ENCODE measurements at places on chromosomes 4 and X.

DNA sequence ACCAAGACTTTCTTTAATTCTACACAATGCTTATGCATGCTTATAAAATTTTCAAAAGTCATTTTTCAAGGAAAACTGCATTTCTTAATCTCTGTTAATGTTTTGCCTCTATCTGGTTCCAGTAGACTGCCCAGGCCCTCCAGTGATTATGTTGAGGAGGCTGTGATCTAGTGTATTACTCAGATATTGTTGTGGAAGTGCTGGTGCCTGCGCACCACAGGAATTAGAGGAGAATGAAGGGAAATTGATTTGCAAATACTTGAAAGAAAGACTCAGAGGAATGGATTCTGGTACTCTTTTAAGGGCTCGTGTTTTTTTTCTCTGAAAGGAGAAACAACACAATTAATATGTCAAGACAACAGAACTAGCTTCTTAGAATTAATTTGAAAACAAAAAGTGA is 1015.1 kb downstream of the RPA4 start:
- DNase-seq: no peak

DNA sequence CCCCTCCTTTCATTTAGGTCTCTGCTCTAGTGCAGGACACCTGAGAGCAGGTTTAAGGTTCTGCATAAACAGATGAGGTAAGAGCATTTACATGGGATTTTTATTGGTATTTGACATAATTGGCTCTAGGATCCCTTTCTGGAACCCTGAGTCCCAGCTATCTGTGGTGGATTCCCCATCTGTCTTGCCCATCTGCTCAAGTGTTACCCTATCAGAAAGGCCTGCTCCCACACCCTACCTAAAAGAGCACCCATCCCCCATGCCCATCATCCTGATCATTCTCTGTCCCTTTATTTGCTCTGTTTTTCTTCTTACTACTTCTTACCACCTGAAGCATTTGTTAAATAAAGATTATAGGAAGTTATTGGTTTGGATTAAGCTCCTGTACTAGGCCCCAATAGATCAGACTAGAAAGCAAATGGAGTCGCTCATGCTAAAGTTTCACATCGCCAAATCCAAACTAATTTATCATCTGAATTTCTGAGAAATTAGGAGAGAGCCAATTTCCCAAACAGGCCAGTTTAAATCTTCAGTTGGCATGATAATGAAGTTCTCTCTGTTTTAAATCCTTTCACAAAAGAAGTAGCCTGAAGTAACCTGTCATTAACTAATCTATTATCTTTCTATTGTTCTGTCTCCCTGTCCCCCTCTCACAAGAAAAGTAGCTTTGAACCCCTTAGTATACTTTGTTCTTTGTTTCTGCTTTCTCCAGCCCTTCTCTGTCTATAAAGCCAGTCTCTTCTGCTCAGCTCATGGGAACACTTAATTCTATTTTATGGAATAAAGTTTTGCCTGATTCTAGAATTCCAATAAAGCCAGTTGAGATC is 178.6 kb downstream of the ZNF674 start:
- no peak for DNase-seq

GRCh38 chr4:77074981-77075855 is 571 bp downstream of the CCNI start:
- no peak for DNase-seq

DNA sequence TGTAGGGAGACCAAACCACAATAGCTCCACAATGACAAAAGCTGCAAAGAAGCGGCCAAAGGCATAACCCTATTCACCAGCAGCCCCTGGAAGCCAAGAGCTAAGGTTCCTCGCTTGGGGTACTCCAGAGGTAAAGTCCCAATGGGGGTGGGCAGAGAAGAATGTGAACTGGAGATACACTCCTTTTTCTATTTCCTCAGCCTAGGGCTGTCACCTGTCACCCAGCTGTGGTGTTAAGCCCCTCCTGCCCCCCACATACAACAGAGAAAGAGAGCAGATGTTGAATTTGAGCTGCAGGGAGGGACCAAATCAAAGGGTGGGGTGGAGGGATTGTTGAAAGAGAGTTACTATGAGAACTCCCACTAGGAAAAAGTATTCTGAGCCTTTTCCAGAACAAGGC is 26.1 kb downstream of the AMOT start:
- no peak for DNase-seq

- DNase-seq: no peak
Observed at GRCh38 chrX:130636277-130636676, 234.5 kb downstream of the RBMX2 start.

GRCh38 chr4:118850488-118851173 is 14.7 kb upstream of the SEC24D start:
- DNase-seq: peak; percentile 64

- no peak for DNase-seq
Observed at GRCh38 chr4:11264841-11265240, 163.9 kb downstream of the HS3ST1 start.

- DNase-seq: no peak
Observed at GRCh38 chrX:120459309-120459708, 9.8 kb downstream of the LAMP2 start.

DNA sequence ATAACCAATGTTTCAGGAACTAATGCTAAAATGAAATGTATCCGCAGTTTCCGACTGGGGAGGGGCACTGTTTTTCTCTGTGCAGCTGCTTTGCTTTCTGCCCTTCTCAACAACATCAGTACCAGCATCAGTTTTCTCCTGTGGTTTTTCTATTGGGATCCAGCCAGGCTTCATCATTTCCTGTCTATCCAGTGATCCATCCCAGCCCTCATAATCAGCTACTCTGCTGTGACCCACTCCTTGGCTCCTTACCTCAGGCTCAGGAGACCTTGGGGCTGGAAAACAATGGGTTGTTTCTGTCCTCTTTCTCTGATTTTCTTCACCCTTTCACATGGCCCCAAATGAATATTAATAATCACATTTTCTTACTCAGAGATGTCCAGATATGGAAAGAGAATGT is 222.2 kb upstream of the DKK2 start:
- DNase-seq: no peak

DNA sequence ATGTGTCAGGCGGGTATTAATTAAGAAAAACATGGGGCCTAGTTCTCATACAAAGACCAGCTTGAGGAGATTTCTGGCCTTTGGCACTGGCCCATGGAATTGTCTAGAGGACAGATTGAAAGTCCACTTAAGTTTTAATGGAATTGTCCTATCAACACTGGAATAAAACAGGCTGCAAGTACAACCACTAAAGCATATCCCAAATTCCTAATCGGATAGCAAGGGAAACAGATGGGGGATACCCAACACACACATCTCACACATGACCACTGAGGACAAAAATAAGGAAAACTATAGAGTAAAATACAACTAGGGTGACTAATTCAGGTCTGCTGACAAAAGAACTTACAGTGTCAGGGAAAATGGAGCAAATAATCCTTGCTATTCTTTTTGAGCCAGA is 167.8 kb downstream of the GASK1B start:
- no peak for DNase-seq

DNA sequence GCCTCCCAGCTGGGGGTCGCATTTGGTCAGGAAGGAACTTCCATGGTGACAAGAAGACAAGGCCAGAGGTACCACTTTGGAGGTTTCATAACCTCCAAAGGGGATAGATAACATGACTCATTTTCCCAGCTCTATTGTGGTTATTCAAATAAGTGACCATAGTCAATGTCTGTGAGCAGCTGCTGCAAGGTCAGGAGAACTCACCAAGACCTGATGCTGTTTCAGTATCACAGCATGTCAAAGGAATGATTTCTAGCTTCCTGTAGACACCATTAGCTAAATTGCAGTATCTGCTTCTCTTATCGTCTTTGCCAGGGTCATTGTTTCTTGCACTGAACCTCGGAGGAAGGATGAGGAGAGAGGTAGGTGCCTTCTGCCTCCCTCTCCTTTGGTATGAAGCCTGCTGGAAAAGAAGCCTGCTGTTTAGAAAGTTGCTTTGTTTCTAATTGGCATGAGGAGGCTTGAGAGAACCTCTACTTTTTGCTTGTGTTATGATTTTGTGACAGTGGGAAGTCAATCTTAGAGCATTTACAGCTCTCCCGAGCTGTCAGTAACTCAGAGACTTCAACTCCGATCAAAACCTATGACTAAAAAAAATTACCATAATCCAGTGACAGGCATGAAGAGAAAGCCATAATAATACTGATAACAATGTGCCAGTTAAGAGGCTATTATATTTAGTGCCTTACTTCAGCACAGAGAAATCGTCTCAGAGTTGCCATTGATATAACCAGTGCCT is 38.0 kb upstream of the GATB start:
- DNase-seq: no peak

DNA sequence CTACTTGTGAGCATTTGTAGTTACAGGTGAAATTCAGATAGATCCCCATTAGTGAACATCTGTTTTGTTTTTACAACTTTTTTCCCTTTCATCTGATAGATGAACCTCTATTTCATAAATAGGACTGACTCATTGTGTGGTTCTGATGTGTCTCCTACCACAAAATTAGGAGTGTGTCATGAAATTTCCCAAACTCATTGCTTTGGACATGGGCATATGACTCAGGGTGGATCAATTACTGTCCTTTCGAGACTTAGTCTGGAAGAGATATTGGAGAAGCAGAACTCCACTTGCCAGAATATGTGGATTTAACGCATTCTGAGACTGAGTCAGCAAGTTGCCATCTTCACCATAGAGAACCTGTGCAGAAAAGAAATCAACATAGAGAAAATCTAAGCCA is 53.5 kb upstream of the PCDH10 start:
- DNase-seq: no peak

- DNase-seq: no peak
Observed at GRCh38 chr4:19230906-19231545, 1020.7 kb upstream of the SLIT2 start.

DNA sequence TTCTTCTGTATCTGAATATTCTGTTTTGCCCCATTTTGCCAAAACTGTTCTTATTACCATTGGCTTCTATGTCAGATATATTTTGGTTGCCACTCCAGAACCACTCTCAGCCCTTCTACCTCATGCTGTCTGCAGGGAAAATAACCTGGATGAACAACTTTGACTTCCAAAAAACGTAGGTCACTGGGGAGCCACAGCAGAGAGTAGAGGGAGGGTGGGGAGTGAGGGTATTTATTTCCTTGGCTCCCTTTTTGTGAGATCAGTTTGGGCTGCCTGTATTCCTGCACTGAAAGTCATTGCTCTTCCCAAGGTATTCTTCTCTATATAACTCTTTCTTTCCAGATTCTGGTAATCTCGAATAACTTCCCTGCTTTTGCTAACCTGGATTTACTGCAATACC is 6.3 kb downstream of the BMPR1B start:
- DNase-seq: no peak

DNA sequence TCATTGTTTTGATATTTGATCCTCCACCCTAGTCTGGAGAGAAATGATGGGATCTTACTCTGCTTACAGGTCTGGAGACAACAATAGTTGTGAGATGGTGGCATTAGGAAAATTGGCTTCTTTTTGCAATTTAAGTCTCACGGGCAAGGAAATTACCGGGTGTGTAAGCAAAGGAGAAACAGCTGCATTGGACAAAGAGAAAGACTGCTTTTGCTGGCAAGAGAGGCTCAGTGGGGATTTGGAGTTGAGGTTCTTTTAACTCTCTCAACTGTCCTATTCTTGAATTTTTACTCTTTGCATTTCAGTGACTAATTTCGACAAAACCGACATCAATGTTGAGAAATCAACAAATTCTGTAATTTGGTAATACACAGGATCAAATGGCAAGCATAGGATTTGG is 2.3 kb upstream of the SERPINA7 start:
- DNase-seq: no peak

DNA sequence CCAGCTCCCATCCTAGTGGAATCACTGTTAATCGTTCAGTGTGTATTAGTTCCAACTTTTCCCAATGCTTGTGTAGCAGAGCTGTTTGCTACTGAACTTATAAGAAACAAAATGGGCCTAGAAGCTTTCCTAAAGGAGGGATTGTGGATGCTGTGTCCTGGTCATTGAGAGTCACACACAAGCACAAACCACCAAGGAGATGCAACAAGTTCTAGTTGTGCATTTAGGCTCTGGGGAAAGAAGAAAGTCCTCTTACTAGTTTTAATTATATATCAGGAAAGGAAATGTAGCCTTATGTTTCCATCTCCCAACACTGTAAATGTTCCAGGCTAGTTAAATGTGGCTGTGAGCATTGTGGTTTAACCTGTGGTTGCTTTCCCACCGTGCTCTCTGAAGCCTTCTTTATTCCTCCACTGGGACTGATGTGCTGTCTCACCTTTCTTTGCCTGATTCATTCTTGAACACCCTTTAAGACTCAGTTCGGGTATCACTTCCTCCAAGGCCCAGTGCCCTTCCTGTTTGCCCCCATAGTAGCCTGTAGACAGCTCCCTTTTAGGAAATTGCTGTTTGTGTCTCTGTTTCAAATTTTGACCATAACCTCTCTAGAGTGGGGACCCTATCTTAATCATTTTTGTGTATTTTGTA is 34.3 kb downstream of the ATP10D start:
- no peak for DNase-seq

- no peak for DNase-seq
Observed at GRCh38 chr4:181991369-181992108, 251.7 kb upstream of the TENM3 start.
